Heart right ventricle (tissue), 16 donors: ENCODE measurements at places on chromosomes 3 and 15. TPM values are rescaled to one million over a fixed set of nuclear protein-coding genes. Genes with fewer than 3 reads are reported as not detected.

The ISL2 gene
- not detected for total RNA-seq

DNA sequence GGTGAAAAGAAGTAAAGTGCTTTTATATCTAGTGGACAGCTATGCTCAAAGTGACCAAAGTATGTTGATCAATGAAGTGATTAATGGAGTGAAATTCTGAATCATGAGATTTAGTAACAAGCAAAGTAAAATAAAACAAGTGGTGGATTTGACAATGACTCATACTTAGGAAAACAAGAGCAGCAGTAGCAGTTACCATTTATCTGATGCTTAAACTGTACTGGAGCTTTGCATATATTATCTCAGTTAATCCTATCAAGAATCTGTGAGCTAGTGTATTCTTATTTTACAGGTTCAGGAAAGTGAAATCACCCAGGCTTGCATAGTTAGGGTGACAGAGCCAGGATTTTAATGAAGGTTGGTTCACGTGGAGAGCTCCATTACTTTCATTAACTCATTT is 50.6 kb upstream of the SPATA16 start:
- no peak for DNase-seq

DNA sequence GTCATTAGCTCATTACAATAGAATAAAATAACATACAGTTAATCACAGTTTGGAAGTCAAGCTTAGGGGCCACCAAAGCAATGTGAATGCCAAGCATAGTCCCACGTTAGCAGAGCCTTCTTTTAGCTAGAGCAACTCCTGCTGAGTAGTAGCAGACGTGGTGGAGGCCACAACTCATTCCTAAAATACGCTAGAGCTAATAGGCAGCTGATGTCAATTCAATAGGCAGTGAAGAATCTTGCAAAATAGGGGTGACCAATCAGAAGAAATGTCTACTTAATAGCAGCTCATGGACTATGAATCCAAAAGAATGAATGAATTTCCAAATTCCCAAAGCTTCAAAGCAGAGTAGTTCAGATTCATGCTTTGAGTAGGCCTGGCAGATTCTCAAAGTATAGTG is 292.9 kb upstream of the RORA start:
- DNase-seq: no peak

- no peak for DNase-seq
Measured at GRCh38 chr3:17515445-17516234, 226.8 kb downstream of the TBC1D5 start.
